ENCODE measurements at places on chromosomes 3 and 15. TPM values are rescaled to one million over a fixed set of nuclear protein-coding genes. Genes with fewer than 3 reads are reported as not detected.

GRCh38 chr3:38689346-38689745 is 39.9 kb upstream of the SCN5A start:
- no peak for DNase-seq

GRCh38 chr3:37256447-37256846 is 82.1 kb upstream of the LRRFIP2 start:
- DNase-seq = no peak

Gene AMT
- 6.7 TPM for total RNA-seq

- no peak for DNase-seq
These were observed 152.3 kb downstream of the CACNA2D3 start for GRCh38 chr3:54274607-54275006.

Gene CLDN18
- total RNA-seq = not detected

Gene ISL2
- not detected for total RNA-seq

Gene ALDH1A3
- 17.9 TPM for total RNA-seq

Gene MESP1
- total RNA-seq = 2.1 TPM

DNA sequence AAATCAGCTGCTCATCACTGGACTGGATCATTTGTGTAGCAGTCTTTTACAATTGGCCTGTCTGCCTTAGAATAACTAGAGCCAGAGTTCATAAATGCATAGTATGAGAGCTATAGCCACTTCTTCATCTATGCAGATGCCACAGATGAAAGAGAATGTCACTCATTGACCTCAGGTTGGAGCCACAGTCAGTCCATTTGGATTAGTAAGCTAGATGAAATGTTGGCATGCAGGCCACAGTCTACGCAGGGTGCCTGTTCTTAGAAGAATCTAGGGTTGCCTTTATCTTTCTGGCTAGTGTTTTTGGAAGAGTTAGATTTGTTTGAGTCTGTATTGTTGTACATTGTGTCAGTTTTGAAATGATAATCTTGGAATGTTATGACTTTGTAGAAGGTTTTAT is 25.4 kb upstream of the EDEM1 start:
- DNase-seq = no peak

GRCh38 chr15:42503825-42504224 is 8.4 kb downstream of the SNAP23 start:
- no peak for DNase-seq

DNA sequence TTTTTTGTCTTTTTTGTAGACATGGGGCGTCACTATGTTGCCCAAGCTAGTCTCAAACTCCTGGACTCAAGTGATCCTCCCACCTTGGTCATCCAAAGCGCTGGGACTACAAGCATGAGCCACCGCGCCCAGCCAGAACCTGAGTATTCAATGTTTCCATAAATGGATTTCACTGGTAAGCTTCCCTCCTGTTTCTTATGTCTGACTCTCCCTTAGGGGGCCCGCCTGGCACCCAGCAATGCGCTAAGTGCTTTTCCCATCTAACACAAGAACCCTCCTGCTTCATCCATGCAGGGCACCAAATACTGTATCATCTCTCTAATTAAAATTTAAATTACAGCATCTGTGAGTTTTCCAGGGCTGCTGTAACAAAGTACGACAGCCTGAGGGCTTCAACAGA is 44.9 kb downstream of the KLF15 start:
- no peak for DNase-seq

- no peak for DNase-seq
These were observed 223.7 kb downstream of the PCCB start for GRCh38 chr3:136473716-136474326.

DNA sequence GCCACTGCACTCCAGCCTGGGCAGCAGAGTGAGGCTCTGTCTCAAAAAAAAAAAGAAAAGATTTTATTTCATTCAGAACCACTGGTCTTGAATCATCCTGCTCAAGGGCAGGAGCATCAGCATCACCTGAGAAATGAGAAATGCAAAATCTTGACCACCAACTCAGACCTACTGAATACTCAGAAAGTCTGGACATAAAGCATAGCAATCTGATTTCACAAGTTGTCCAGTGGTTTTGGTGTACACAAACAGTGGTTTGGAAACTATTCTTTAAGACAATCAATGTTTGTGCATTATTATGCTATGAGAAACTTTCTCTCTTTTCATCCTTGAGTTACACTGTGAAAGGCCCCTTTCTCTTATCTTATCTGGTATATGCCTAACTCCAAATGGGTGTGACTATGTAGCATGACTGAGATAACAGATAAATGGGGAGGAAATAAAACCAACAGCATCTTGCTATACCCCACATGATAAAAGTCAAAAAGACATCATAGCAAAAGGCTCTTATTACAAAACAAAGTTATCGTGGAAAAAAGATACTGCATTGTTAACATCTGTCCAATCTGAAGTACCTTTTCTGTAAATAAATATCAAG is 174.2 kb upstream of the STT3B start:
- no peak for DNase-seq

Gene CDHR4
- total RNA-seq = not detected

GRCh38 chr15:38254051-38254883 is 1.6 kb downstream of the SPRED1 start:
- peak; percentile 66 for DNase-seq

- DNase-seq = peak; percentile 37
These were observed 11.0 kb downstream of the SPTBN5 start for GRCh38 chr15:41882689-41883483.

- no peak for DNase-seq
These were observed 15.2 kb downstream of the CORO2B start for GRCh38 chr15:68593828-68594532.

Gene A4GNT
- total RNA-seq = not detected

- no peak for DNase-seq
These were observed 10.4 kb downstream of the ARMC8 start for GRCh38 chr3:138197524-138197923.

Gene MOBP
- not detected for total RNA-seq

DNA sequence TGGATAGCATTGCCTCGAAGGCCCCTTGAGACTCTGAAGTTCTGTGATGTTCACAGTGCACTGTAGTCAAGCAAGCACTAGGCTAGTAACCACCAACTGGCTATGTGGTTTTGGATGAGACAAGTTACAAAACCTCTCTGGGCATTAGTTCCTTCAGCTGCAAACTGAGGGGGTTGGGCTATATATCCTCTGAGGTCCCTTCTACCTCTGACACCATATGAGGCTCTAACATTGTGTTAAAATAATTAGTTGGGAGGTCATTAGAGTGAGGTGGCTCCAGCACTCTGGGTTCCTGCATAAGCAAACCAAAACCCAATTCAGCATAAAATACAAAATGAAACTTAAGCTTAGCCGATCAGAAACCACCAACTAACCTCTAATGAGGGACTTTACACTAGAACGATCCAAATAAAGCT is 209.5 kb upstream of the LRRN1 start:
- DNase-seq = no peak

- peak; percentile 25 for DNase-seq
These were observed 135.8 kb downstream of the CHSY1 start for GRCh38 chr15:101115786-101116680.

Gene SH2D7
- not detected for total RNA-seq

Gene ECE2
- not detected for total RNA-seq

Gene SST
- not detected for total RNA-seq

Gene CCDC54
- not detected for total RNA-seq

- no peak for DNase-seq
These were observed 5.3 kb downstream of the TM4SF4 start for GRCh38 chr3:149479621-149480325.

Gene KCNAB1
- 20.2 TPM for total RNA-seq
